ENCODE measurements at places on chromosomes 7 and 10.

DNA sequence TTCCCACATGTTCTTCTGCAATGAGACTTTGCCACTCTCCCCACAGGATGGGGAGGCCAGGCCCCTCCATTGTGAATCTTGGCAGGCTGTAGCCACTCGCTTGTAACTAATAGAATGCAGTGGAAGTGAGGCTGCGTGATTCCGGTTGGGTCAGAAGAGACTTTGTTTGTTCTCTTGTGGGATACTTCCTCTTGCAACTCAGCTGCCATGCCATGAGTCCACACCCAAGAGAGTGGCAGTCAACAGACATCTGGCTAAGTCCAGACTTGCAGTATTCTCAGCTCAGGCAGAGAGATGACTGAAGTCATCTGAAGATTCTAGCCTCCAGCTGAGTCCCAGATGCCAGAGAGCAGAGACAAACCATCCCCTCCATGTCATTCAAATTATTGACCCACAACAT, 153.4 kb upstream of the GDF10 start:
- DNase-seq, result no peak

DNA sequence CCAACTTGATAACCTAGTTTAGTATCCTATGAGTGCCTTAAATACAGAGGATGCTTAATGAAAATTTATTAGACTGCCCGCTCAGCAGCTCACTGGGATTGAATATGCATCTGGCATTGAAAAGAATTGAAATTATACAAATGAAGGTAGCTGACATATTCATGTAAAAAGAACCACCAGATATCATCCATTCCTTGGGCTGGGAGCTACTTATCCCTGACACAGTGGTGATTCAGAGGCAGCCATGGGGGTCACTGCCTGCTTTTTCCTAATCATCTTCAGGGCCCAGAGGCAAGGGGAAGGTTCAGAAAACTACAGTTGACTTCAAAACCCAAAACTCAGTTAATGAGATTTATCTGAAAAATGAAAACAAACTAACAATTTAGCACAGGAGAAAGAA, 120.9 kb downstream of the TRIL start:
- DNase-seq, result no peak

- no peak for DNase-seq
These were observed 55.8 kb upstream of the LANCL2 start for GRCh38 chr7:55309040-55309991.

- DNase-seq, result no peak
These were observed 54.6 kb upstream of the NRG3 start for GRCh38 chr10:81820418-81820817.

GRCh38 chr7:36208997-36209813, 56.2 kb downstream of the EEPD1 start:
- no peak for DNase-seq

DNA sequence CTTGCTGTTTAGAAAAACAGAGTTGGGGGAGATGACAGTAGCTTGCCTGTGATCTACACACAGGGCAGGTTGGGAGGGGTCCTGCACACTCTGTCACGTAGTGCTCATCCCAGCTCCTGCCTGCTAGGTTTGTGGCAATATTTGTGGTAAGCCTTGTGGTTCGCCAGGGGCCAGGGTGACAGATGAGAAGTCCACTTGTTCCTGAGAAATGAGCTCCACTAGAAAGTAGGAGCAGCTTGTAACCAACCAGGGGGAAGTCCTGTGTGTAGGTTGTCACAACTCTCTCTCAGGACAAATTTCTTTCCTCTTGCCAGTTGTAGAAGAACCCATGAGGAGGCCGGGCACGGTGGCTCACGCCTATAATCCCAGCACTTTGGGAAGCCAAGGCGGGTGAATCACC, 147.0 kb downstream of the TCF7L2 start:
- DNase-seq, result no peak

- DNase-seq, result no peak
These were observed 502.0 kb upstream of the MKI67 start for GRCh38 chr10:128628252-128628651.

GRCh38 chr7:28128608-28129007, 52.0 kb downstream of the JAZF1 start:
- no peak for DNase-seq

DNA sequence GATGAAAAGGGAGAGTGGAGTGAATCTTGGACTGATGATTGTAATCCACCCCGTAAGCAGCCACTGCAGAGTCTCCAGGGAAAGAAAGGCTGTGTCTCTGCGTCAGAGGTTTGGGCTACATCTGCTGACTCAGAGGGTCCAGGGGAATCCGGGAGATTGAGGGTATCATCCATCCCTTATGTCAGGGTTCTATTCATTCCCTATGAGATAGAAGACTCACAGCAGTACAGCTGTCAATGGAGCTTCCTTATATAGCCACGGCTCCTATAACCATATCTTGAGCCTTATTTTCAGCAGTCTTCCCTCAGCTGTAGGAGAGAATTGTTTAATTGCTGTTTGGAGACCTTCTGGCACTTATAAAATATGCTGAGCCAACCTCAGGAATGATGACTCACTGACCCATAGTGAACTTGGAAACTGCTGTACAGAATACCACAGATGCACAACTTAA, 558.2 kb upstream of the PFKP start:
- DNase-seq, result no peak

- DNase-seq, result no peak
These were observed 209.2 kb upstream of the FAM3C start for GRCh38 chr7:121605317-121605680.

DNA sequence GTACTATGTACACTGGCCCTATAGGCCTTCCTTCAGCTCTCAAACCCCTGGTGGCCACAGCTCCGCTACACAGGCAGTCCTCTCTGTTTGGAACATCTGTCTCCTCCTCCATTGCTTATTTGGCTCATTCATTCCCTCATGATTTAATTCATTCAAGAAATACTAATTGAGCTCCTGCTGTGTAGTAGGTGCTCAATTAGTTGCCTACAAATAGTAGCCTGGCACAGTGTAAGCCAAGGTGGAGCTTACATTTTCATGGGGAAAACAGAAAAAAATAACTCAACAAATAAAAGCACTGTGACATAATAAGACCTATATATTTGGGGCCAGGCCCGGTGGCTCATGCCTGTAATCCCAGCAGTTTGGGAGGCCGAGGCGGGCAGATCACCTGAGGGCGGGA, 3.4 kb upstream of the FIS1 start:
- no peak for DNase-seq

GRCh38 chr7:27992097-27992496, 188.5 kb downstream of the JAZF1 start:
- DNase-seq, result no peak

DNA sequence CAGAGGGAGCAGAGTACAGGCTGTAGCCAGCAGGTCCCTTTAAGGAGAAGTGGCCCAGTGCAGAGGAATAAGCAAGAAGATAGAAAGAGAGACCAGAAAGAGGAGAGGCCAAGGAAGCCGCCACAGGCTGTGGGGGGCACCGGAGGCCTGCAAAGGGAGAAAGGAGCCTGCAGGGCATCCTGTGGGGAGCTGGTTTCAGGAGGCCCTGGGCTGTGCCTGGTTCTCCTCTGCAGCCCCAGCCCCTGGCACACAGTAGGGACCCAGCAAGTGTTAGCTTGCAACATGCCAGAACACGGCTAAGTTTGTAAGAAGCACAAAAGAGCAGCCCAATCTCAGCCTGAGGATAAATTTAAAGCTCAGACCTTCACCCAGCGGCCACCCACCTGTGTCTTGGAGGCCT, 12.3 kb upstream of the C10orf71 start:
- DNase-seq, result no peak

- DNase-seq, result no peak
These were observed 49.4 kb downstream of the PYROXD2 start for GRCh38 chr10:98365406-98366061.

GRCh38 chr10:70272925-70273316, 10.9 kb downstream of the NPFFR1 start:
- DNase-seq, result no peak

DNA sequence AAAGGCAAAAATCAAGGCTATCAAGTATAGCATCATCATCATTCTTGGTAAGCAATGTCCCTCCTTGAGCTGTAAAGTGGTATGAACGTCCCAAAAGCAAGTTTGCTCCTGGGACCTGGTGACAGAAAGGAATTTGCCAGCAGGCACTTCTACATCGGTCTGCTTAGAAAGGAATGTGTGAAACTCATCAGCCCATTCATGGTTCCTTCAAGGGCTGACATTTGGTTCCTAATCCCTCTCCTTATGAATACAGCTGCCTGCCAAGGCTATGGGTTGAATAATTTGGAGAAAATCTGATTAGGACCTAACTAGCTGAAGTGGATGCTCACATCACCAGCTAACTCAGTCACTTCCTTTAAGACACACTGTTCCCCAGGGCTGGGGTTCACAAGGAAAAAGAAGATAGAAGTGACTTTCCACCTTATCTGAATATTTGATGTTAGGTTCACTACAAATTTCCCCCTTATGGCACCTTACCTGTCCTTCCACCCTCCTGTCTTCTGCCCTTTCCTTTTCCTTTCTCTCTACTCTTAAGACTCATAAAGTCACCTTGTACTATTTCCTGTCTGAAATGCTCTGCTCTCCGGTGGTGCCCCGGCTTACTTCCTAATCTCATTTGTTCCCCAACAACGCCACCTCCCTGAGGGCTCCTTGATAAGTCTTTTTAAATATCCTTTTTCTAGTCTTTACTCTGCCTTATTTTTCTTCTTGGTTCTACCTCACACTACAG, 187.1 kb downstream of the NPSR1 start:
- no peak for DNase-seq

DNA sequence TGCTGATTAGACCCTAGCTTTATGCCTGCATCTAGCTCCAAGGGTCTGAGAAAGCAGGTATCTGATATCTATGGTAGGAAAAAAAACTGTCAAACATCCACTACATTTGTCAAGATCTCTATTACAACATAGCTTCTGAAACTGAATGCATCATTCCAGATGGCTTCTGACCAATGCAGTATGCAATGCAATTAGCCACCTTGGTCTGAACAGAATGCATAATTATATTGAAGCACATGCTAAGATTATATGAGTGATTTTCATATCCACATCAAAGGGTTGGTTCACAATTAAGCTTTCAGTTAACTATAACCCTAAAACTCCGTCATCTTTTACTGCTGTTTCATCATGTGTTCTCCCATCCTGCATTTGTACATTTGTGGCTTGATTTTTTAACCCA, 271.4 kb downstream of the POLR1F start:
- DNase-seq, result no peak

DNA sequence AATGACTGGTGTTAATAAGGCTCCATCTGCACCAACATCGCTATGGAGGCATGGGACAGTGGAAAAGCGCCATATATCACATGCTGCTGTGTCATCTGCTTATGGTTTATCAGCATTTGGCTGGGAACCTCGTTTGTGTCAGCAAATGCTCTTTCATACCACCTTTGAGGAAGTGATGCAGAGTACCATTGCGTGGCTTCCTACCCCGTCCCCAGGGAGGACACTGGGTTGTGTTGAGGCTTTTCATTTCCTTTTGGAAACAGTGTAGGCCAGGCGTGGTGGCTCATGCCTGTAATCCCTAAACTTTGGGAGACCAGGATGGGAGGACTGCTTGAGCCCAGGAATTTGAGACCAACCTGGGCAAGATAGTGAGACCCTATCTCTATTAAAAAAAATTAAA, 6.8 kb downstream of the TACR2 start:
- DNase-seq, result no peak

DNA sequence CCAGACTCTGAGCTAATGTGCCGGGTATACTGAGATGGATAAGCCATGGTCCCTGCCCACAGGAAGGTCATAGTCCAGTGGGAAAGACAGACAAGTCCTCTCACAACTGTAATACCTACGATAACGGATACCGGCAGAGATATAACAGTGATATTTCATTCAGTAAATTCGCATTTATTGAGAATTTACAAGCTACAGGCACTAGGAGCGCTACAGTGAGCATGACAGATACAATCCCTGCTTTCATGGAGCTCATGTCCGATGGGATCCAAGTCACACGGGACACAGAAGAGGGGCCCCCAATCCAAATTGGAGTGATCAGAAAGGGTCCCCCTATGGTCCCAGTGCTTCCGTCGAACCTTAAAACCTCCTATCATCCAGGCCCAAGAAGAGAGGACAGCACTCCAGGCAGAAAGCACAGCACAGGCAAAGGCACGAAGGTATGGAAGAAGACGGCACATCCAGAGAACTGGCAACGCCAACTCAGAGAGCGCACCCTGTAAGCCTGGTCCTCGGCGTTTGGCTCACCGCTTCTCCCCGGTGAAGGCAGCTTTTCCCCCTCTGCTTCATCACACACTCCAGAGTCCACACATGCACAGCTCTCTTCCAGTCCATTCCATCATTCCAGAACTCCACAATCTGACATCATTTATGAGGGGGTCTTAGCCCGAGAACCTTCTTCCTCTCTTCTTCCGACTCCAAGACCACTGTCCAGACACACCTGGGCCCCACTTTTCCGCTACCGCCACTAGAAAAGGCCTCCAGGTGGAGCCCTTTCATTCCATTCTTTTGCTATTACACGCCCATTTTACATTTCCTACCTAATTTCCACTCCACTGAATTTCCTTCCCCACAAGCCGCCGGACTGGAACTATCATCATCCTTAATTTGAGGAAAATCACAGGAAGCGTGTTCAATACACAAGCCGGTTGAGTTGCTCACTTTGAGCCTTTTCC, 47.8 kb upstream of the NKX2-3 start:
- DNase-seq, result no peak

- no peak for DNase-seq
These were observed 71.2 kb downstream of the MGMT start for GRCh38 chr10:129538236-129538635.

DNA sequence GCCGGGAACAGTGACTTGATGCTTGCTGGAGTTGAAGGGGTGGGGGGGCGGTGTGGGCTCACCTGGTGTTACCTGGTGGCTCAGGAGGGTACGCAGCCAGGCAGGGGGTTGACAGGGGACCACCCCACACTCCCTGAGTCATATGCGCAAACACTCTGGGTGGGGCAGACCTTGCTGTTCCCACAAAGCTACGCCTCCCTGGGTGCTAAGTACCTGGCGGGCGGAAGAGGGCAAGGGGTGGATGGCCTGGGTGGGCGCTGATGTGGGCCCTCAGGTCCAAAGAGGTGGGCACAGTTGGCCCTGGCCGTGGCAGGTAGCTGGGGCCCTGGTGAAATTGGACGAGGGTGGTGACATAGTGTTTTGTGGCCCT, 13.9 kb downstream of the STX1A start:
- DNase-seq, result no peak

DNA sequence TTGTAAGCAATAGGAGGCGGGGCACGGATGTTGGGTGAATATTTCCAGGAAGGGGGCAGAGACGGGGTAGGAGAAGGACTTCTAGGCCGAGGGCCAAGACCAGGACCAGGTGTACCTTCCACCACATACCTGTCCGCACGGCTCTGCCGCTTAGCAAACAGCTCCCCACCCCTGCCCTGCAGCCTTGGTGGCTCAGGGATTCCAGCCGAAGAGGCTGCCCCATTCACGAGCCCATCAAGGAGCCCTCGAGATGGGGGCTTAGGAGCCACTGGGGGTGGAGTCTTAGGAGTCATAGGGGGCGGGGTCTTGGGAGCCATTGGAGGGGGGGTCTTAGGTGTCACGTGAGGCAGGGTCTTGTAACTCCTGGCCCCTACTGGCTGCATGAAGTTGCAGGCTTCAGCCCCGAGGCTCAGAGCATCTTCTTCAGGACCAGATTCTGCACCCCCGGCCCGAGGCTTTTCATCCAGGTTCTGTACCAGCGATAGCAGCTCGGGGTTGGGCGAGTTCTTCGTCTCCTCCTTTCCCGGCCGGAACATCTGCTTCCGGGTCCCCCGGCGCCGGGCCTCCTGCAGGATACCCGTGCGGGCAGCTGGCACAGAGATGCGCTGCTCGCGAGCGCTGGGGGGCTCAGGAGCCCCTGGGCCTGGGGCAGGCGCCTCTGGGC, 6.1 kb upstream of the MYOZ1 start:
- peak; percentile 50 for DNase-seq

Measured in NCI-H774 (cell line).